Right renal pelvis (tissue), 4 donors: ENCODE measurements at places on chromosomes 13 and 19.

- DNase-seq: no peak
Observed at GRCh38 chr13:65857942-65858565, 1372.1 kb downstream of the PCDH9 start.

DNA sequence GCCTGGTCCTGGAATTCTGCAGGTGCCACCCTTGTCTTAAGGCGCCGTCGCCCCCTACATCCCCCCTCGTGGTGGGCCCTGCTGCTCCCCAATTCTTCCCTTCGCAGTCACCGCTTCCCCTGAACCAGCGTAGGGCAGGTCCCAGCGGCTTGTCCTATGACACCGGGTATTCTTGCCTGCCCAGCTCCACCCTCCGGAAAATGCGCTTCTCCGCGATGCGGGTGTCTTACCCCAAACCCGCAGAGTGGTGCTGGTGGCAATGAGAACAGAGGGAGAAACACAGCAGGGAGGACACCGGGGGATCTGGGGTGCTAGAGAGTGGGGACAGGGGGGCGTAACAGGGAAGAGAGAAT is 9.0 kb downstream of the ZNF808 start:
- DNase-seq: no peak

DNA sequence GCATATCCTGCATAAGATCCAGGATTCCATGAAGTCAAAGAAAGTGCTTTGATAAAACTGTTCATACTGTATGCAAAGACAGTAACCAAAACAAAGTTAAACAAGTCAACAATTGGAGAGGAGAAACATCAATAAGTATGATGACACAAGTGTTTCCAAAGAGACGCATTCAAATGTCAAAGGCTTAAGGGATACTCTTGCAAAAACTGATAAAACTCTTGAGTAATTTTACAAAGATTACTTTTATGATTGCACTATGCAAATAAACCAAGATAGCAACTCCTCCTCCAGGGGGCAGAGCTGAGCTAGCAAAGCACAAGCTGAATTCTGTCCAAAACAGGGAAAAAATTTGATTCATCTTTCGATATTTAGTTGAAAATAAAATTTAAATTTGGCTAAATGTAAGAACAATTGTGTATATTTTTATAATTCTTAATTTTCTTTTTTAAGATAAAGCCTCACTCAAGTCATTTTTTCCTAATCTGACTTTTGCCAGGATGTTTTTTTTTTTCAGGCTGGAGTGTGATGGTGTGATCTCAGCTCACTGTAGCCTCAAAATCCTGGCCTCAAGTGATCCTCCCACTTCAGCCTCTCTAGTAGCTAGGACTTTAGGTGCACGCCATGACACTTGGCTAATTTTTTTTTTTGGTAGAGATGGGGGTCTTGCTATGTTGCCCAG is 84.0 kb downstream of the MZT1 start:
- no peak for DNase-seq

- DNase-seq: no peak
Observed at GRCh38 chr13:99827011-99827772, 144.4 kb downstream of the ZIC5 start.

- DNase-seq: no peak
Observed at GRCh38 chr13:89239361-89240127, 1568.4 kb downstream of the SLITRK5 start.

- DNase-seq: no peak
Observed at GRCh38 chr19:35224681-35225571, 3.6 kb downstream of the FAM187B start.
